ENCODE measurements at places on chromosomes 13 and 19.

- DNase-seq, result no peak
Measured at GRCh38 chr19:6127716-6128335, 7.6 kb upstream of the ACSBG2 start.

- DNase-seq, result no peak
Measured at GRCh38 chr13:43686557-43686956, 100.2 kb downstream of the ENOX1 start.

- no peak for DNase-seq
Measured at GRCh38 chr13:113801289-113801961, 42.4 kb downstream of the TMEM255B start.

DNA sequence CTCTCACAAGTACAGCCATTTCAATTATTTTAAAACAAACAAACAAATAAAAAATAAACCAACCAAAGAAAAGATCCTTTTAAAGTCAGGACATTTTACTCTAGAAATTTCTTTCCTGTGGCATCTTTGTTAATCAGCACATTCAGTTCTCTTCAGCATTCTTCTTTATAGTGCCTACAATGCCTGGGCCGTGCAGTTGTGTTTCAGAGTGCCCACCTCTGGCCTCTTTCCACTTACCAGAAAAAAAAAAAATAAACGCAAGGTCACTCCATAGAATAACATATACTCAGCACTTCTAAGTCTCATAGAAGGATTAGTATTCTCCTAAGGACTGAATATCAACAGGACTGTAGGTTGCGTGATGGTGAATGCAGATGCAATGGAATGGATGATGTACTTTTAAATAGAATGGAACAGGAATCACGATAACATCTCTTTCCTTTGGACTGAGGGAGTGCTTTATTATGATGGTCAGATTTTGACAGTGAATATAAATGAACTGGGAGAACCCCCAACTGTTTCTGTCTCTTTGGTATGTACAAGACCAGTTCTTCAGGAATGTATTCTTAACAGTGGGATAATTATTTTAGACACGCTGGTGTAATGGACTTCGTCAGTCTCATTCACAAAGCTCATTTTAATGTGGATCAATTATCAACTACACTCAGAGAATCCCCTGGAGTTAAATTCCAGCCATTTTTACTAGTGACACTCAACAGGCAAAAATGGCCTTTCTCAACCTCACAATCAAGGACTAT, 125.0 kb upstream of the NBEA start:
- DNase-seq, result no peak
